ENCODE measurements at places on chromosomes 5 and 9.

DNA sequence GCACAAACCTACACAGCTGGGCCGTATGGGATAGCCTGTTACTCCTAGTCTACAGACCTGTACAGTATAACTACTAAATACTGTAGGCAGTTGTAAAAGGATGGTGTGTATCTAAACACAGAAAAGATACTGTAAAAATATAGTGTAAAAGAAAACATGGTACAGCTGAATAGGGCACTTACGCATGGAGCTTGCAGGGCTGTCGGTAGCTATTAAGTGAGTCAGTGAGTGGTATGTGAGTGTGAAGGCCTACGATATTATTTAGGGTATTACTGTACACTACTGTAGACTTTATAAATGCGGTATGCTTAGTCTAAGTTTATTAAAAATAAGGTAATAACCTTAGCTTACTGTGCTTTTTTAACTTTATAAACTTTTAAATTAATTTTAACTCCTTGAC lies 1.2 kb downstream of the ZCCHC9 start:
- no peak for DNase-seq

- DNase-seq: no peak
Measured at GRCh38 chr5:31247381-31247780, 53.9 kb downstream of the CDH6 start.

- DNase-seq: peak; percentile 90
Measured at GRCh38 chr5:173324115-173325001, 3.9 kb downstream of the STC2 start.

- DNase-seq: no peak
Measured at GRCh38 chr5:174500636-174501035, 223.7 kb upstream of the MSX2 start.

DNA sequence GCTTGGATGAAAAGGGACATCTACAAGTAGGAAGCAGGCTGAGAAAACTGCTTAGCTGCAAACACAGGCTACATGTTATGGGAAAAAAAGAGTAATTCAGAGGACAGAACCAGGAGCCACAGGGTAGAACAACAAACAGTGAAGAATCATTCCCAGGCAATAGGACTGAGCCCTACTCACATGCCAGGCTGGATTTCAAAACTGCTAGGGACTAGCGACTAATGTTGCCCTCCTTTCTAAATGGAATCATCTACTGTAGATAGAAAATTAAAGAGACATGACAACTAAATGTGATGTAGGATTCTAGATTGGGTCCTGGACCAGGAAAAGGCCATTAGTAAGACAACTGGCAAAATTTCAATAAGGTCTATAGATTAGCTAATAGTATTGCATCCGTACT lies 15.3 kb downstream of the NRG2 start:
- no peak for DNase-seq

- no peak for DNase-seq
Measured at GRCh38 chr5:124612023-124612422, 134.4 kb downstream of the ZNF608 start.

GRCh38 chr5:111997711-111998110 lies 240.7 kb upstream of the NREP start:
- peak; percentile 100 for DNase-seq

GRCh38 chr5:168171901-168172759 lies 119.3 kb upstream of the WWC1 start:
- no peak for DNase-seq

GRCh38 chr5:122183788-122184170 lies 54.4 kb downstream of the ZNF474 start:
- DNase-seq: peak; percentile 55

GRCh38 chr9:34898846-34899245 lies 59.2 kb upstream of the PHF24 start:
- DNase-seq: no peak

GRCh38 chr5:10503997-10504793 lies 59.7 kb upstream of the ANKRD33B start:
- DNase-seq: no peak

GRCh38 chr5:54942064-54942778 lies 43.2 kb downstream of the ESM1 start:
- DNase-seq: no peak

GRCh38 chr9:89489548-89490530 lies 8.1 kb downstream of the SEMA4D start:
- no peak for DNase-seq

- DNase-seq: no peak
Measured at GRCh38 chr5:124979251-124979650, 232.8 kb upstream of the ZNF608 start.

DNA sequence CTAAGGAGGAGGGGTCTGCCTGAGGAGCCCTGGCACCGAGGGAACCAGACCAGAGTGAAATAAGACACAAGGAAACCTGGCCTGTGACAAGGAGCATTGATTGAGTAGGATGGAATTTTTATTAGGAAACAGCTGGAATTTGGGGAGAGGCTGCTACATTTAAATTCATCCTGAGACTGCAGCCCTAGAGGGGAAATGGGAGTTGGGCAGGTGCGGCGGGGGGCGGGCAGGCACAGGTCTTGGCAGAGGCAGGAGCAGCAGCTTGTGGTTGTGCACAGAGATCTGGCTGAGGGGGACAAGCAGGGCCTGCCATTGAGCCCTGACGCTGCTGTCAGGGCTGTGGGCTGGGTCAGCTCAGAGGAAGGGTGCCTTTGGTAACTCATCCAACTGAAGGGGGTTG lies 71.6 kb downstream of the PCDH1 start:
- DNase-seq: no peak

GRCh38 chr5:54832045-54832444 lies 153.3 kb downstream of the ESM1 start:
- DNase-seq: peak; percentile 77

GRCh38 chr5:180352116-180353047 lies 754 bp downstream of the GFPT2 start:
- DNase-seq: no peak

- DNase-seq: no peak
Measured at GRCh38 chr5:126763371-126763770, 13.6 kb upstream of the LMNB1 start.

DNA sequence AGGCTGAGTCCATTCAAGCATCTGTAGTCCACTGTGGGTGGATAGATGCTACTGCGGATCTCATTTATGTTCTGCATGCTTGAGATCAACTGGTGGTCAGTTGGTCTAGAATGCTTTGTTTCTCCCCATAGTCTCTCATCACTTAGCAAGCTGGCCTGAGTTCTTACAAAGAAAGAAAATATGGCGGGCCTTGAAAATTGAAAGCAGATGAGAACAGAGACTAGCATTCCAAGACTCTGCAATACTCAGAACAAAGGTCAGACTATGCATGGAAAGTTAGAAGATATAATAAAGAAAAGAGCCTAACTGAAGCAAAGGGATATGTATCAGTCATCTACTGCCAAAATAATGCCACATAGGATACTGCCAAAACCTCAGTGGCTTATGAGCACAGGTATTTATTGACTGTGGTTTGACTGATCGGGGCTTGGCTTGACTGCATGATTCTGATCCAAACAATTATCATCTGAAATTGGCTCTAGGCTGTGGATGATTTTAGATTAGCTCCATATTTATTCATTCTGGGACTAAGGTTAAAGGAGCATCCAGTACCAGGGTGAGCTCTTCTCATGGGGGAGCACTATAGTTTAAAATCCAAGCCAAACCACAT lies 258.9 kb downstream of the TAF11L14 start:
- peak; percentile 68 for DNase-seq

GRCh38 chr5:168969326-168969886 lies 331.5 kb downstream of the SLIT3 start:
- DNase-seq: no peak

DNA sequence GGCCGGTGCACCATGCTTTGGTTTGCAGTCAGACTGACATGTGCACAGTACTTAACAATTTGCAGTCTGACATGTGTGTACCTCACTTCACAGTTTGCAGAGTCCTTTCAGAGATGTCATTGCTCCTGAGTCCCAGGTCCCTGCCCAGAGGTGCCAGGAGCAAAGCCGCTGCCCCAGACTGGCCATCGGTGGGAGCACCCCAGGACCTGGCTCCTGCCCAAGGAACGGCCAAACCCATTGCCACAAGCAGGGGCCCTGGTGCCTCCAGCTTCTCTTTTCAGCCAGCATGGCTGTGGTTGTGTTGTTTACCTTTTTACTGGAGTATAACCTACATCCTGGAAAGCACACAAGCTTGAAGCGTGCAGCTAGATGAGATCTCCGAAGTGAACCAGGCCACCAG lies 28.6 kb downstream of the RASGEF1C start:
- DNase-seq: no peak

- no peak for DNase-seq
Measured at GRCh38 chr9:68804911-68805889, 100.2 kb downstream of the PIP5K1B start.

GRCh38 chr9:126674365-126675146 lies 60.8 kb downstream of the LMX1B start:
- no peak for DNase-seq

- no peak for DNase-seq
Measured at GRCh38 chr5:115649541-115649940, 23.7 kb upstream of the TMED7 start.

DNA sequence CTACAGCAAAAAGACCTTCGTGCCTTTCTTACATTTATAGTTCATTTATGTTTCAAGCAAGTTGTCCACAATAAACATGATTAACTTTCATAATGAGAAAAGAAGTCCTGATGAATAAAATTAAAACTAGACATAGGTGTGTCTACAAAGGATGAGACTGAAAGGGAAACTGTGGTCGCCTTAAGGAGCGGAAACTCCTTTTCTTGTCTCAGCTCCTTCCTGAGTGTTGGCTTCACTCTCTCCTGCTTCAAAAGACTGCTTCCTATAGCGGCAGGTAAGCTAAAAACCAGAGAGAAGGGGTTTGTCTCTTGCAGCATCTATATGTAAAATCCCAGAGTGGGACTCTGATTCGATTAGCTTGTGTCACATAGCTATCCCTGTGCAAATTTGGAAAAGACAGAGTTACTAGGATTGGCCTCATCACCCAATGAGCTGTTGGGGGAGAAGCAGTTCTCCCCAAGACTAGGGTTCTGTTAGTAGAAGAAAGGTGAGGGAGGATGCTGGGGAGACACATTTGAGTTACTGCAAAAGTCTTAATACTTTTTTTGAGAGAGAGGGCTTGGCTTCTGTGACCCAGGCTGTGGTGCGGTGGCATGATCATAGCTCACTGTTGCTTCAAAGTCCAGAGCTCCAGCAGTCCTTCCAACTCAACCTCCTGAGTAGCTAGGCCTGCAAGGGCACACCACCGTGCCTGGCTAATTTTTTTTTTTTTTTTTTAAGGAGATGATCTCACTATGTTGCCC lies 16.8 kb upstream of the CTSL start:
- DNase-seq: no peak

GRCh38 chr5:122322801-122323548 lies 10.9 kb downstream of the SNCAIP start:
- peak; percentile 35 for DNase-seq

GRCh38 chr5:178467568-178468195 lies 122.5 kb downstream of the COL23A1 start:
- DNase-seq: peak; percentile 32

- DNase-seq: no peak
Measured at GRCh38 chr9:73093016-73093739, 58.5 kb upstream of the ANXA1 start.

- peak; percentile 63 for DNase-seq
Measured at GRCh38 chr9:72476617-72477437, 44.6 kb upstream of the TMC1 start.

- no peak for DNase-seq
Measured at GRCh38 chr5:40784916-40785315, 13.3 kb downstream of the PRKAA1 start.

DNA sequence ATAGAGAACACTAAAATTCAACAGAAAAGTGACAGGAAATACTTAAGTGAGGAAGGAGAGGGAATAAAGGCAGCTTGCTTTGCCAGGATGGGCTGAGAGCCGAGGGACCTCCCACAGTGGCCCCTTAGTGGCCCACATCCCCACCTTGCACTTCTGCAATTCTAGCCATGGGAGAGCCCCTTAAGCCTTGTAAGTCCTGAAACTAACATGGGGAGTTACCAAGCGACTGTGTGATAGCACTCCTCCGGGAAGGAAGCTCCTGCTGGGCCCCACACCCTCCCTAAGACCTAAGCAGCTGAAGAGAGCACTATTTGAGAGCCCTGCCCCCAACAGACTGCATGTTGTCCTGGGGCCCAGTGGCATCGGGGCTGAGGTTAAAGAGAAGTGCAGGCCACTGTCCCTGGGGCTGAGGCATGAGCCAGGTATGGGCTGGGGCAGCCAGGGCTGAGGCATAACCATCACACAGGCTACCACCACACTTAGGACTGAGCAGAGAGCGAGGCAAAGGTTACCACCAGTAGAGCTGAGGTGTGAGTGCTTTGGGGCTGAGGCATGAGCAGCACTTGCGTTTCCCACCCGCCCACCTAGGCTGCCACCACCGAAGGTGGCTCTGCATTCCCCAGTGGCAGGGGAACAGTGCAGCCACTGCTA lies 301.8 kb upstream of the TRPC7 start:
- DNase-seq: no peak

- peak; percentile 70 for DNase-seq
Measured at GRCh38 chr9:91681461-91682305, 258.1 kb upstream of the NFIL3 start.

DNA sequence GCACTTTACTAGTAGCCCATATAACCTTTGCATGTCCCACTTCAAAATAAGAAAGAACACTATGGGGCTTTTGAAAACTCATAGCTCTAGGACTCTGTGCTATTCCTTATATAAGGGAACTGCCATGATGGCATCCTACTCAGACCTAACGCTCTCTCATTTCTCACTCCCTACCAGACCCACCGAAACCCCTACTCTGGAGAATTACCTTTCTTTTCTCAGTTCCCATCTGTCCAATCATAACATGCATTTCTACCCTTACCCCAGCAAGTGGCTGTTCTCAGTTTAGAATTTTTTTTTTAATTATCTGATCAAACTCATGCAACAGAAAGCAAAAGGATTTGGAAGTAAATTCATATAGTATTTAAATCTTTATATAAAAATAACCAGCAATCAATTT lies 27.3 kb downstream of the CARNMT1 start:
- DNase-seq: no peak

- DNase-seq: no peak
Measured at GRCh38 chr9:114621561-114621960, 10.5 kb downstream of the TMEM268 start.

GRCh38 chr9:132268725-132269352 lies 85.9 kb downstream of the SETX start:
- DNase-seq: peak; percentile 58

DNA sequence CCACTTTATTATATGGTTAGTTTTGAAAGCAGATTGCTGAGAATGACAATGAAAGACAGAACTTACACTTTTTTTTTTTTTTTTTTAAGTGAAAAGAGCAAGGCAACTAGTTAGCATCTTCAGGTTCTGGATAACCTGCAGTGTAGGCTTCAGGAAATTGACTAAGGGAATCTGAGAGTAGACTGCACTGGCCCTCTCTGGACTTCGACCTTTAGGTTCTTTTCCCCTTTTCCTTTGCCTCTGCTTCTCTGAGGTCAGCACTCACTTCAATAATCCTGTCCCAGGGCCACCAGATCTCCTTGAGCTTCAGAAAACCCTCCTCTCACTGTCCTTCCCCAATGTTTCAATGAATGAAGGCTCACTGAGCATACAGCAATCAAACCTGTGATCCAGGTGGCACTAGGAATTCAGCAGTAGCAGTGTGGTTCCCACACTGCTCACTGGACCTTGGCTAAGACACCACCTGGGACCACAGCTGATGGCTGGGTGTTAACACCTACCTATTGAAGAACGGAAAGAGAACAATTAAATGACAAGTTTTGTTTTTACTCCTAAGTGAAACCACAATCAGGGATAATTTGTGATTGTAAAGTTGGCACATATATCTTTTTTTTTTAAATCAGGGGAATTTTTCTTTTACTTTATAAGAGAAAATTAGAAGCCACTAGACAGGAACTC lies 85.8 kb upstream of the IL6ST start:
- DNase-seq: no peak
